Esophagus squamous epithelium (tissue), 5 donors: ENCODE measurements at places on chromosomes 1 and 21.

GRCh38 chr1:159612211-159612885 is 24.7 kb downstream of the APCS start:
- no peak for DNase-seq

- no peak for DNase-seq
Measured at GRCh38 chr1:76247261-76247852, 172.8 kb downstream of the ST6GALNAC3 start.

GRCh38 chr1:63665824-63666223 is 72.6 kb downstream of the PGM1 start:
- DNase-seq = no peak

DNA sequence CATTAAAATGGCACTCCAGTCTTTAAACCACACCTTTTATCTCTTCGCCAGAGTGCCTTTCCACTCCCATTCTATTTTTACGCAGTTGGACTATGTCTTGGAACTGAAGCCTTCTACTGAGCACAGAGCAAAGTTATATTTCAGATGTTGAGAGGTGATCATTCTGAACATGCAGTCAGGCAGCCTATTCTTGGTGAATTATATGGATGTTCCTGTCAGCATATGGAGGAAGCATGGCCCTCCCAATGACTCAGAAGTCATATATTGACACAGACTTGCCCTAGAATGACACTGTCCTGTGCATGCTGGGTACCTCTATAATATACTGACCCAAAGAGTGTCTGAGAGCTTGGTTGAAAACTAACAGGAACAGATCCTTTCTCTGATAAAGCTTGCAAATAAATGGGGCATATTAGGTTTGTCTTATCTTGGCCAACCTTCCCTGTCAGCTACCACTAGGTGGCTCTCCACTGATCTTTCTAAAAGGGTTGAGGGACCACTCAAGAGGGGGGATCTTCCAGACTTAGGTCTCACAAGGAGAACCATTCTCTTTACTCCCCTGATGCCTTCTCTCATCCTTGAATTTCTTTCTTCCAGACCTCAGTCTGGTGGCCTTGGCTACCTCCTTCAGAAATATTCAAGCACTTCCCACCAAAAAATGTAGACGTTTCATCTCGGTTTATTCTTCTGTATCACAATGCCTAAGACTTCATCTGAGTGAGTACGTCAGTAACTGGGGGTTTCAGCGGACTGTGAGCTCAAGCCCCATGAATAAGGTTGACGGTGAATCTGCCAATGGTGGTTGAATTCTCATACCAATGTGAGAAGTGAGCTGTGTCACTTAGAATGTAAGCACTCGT is 11.8 kb upstream of the ALG14 start:
- DNase-seq = no peak

- DNase-seq = no peak
Measured at GRCh38 chr1:230194525-230194924, 127.5 kb downstream of the GALNT2 start.

DNA sequence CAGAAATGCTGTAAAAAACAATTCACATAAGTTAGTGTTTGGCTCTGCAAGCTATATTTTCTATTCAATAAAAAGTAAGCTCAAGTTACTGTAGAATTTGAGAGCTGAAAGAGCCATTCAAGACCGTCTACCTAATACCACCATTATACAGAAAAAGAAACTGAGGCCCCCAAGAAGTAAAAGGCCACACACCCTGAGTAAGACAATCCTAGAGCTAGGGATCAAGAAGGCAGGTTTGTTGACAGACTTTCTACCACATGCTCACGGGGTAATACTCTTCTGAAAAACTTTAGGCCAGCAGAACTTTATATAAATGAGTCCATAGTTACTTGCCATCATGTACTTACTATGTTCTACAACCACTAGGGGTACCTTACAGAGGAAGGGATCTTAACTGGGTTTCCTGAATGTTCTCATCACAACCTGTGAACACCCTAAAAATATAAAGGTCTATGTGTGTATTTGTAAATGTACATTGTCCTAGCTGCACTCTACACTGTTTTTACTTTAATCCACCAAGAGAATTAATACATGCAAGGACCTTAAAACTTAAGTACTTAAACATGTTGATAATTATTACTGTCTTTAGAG is 2.7 kb downstream of the PSMG1 start:
- DNase-seq = no peak

GRCh38 chr1:44630116-44630515 is 44.2 kb downstream of the TMEM53 start:
- no peak for DNase-seq

DNA sequence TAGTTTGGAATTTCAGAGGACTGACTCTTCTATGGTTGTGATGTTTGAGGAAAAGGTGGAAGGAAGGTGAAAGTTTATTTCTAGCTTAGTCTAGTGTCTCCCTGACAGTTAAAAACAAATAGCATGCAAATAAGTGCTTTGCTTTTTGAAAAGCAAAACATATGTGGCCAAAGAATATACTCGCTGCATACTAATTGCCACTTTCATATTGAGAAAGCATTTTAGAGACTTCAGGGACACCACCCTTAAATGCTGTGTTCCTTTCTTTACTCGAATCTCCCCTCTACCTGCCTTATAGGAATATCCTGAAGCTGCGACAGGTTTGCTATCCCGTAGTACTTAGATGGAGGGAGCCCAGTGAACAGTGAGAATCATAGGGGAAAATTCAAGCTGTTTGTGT is 23.2 kb downstream of the GLUL start:
- DNase-seq = no peak

GRCh38 chr1:116873680-116874271 is 35.9 kb upstream of the PTGFRN start:
- DNase-seq = no peak

DNA sequence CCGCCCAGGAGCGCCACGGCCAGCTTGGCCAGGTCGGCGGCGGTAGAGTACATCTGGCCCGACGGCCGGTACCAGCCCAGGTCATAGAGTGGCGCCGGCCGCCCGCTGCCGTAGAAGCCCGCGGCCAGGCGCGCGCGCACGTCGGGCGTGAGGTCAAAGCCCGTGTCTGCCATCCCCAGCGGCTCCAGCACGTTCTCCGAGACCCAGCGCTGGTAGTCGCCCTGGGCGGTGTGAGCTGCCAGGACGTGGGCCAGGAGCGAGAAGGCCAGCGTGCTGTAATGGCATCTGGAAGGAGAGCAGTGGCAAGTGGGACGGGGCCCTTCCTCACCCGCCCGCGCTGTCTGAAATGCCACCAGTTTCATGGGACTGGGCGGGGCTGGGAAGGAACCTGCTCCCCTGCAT is 18.9 kb downstream of the LACTBL1 start:
- no peak for DNase-seq

GRCh38 chr1:98659879-98660278 is 1.6 kb upstream of the SNX7 start:
- DNase-seq = no peak

- no peak for DNase-seq
Measured at GRCh38 chr1:220908757-220909156, 29.5 kb downstream of the HLX start.

- DNase-seq = no peak
Measured at GRCh38 chr1:59560807-59561450, 253.8 kb upstream of the HOOK1 start.

DNA sequence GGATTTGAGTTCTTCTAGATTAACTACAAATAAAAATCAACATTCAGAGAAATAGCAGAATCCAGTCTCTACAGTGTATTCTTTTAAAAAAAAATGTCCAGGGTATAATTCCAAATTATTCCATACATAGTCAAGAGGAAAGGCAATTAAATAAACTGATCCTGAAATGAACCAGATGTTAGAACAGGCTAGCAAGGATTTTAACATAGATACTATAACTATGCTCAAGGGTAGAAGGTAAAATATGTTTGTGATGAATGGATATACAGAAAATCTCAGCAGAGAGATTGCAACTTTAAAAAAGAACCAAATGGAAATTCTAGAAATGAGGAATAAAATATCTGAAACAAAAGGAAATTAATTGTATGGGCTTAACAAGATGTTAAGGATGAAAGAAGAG is 32.4 kb downstream of the CYYR1 start:
- no peak for DNase-seq

GRCh38 chr1:25472471-25472870 is 41.8 kb downstream of the MACO1 start:
- DNase-seq = no peak

DNA sequence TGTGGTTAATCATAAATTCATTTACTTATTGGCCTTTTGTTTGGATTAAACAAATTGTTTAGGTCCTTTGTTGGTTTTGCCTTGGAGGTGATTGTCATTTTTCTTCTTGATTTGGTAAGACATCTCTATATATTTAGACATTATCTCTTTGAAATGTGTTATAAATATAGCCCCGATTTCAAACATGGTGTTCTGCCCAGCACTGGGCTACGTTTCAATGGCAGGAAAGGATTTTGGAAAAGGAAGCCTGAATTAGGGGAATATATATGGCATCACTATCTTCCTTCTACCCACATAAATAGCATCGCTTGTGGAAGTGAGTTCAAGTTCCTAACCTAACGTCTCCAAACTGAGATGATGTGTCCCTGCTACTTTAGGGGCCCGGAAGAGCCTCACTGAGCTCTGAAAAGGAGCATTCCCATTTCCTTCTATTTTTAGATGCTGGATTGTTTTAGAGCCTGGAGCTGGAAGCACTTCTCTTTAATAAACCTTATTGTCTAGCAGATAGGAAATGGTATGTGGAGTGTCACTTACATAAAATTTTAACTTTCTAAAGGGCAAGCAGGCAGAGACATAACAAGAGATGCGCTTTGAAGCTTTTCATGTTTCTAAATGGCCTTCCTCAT is 39.4 kb downstream of the PGBD5 start:
- DNase-seq = no peak

DNA sequence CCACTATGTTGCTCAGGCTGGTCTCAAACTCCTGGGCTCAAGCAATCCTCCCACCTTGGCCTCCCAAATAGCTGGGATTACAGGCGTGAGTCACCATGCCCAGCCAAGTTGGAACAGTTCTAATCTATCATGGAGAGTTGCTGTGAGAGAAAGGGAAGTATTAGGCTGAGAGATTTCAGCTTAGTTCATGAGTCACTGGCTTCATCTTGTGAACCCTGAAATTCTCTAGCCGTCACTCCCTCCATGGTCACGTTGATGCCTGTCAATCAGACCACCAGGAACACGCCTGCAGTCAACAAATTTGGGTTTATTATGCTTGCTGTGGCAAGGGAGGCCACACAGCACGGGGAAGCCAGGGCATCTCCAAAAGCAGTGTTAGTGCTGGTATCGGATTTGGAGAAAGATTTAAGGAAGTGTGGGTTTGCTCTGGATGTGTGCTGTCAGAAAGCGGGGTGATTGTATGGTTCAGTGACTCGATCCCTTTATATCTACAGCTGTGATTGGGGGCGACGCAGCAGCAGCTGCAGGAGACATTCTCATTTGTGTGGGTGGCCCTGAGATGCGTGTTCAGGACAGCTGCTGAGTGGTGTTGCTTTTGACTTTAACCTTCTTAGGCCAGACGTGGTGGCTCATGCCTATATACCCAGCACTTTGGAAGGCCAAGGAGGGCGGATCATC is 18.7 kb downstream of the UQCRHL start:
- DNase-seq = no peak

DNA sequence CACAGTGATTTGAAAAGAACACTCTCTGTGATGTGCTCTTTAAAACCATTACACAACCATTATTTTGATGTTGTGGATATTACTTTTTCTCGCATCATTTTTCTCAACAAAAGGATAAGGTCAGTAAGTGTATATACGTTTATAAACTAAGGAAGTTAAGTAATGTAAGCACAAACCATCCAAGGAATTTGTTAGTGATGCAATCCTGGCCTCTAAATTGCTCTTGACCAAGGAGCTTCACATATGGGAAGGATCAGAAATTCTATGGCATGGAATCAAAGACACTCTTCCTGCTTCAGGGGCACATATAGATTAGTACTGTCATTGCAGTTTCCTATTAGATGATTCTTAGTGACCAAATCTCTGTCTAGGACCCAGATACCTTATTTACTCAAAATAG is 3.6 kb upstream of the PPP2R5A start:
- no peak for DNase-seq

DNA sequence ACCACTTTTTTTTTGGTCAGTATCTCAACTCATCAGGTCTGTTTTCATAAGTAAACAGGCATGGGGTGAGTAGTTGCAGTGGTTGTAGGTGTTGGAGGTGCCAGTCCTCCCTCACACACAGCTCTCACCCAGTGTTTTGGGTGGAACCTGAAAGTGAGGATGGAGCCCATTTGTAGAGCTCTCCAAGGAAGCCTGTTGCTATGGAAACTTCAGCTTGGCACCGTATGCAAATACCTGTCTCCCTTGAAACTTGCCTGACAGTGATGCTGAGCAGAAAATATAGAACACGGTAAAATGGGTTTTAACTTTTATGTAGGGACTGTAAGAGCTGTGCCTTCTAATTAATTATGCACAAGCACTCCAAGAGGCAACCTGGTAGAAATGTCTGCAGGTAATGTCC is 214.1 kb downstream of the AJAP1 start:
- DNase-seq = no peak

DNA sequence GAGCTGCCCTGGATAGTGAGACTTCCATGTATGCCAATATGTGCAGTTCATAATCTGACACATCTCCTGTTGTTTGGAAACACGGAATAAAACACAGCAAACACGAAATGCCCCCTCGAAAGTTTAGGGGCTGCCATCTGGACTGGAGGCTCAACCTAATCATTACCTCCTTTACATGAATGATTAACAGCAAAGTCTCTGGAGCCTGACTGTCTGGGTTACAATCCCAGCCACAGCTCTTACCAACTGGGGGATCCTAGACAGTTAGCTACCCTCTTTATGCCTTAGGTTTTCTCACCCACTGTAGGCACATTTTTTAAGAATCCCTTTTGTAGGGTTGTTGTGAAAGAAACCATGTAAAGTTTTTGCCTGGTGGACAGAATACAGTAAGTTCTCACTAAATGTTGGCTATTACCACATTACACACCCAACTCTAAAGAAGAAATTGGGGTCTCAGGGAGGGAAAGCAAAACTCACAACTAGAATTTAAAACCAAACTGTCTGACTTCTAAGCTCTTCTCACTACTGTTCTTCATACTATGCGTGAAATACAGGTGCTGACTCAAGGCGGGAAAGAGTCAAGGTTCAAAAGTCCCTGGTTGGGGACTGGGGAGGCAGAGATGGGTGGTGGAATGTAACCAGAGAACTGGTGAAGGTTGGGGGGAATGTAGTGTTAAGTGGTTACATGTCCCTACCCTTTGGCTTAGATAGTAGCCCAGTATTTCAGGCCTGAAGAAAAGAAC is 24.2 kb downstream of the CYP4A22 start:
- no peak for DNase-seq

DNA sequence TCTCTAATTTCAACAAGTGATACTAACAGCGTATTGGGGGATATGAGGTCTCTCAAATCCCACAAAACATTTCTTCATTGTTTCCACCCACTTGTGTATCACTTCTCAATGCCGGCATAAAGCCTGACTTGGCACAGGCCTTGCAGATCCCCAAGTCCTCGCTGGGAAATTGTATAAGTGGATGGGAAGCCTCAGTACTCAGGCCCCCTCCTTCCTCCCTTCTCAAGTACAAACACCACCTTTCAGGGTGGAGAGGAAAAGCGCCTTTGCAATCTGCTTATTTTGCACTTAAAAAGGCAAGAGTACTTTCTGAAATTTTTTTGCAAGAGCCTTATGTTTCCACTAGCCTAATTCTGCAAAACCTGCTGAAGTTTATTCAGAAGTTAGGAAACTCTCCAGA is 25.8 kb upstream of the KLHDC8A start:
- DNase-seq = no peak
